Activated CD4-positive, alpha-beta memory T cell treated with anti-CD3 and anti-CD28 coated beads for 36 hours (primary cell): ENCODE measurements at places on chromosomes 2 and 18. TPM values are rescaled to one million over a fixed set of nuclear protein-coding genes. Genes with fewer than 3 reads are reported as not detected.

GRCh38 chr2:146990311-146991054, 854.3 kb upstream of the ACVR2A start:
- no peaks in the 10 kb centered on the region for H3K4me1 ChIP-seq
- H3K27ac ChIP-seq: no peak overlapping the region
- no peak overlapping the region for H3K4me3 ChIP-seq
- no peaks in the 10 kb centered on the region for H3K36me3 ChIP-seq
- H3K27me3 ChIP-seq: peaks cover 2% of the 10 kb centered on the region
- DNase-seq: no peak

GAL3ST2 gene
- 0.65 TPM for total RNA-seq

TSPYL6 gene
- not detected for total RNA-seq

TGFA gene
- total RNA-seq: 0.50 TPM

NUP35 gene
- 27.6 TPM for total RNA-seq

TMEM169 gene
- 2.7 TPM for total RNA-seq

- no peak overlapping the region for H3K27ac ChIP-seq
- no peaks in the 10 kb centered on the region for H3K27me3 ChIP-seq
- no peak for DNase-seq
- H3K4me1 ChIP-seq: peaks cover 11% of the 10 kb centered on the region
Observed at GRCh38 chr2:232367591-232368233, 10.8 kb upstream of the ALPP start.

ANKRD62 gene
- not detected for total RNA-seq

- no peaks in the 10 kb centered on the region for H3K36me3 ChIP-seq
- H3K27ac ChIP-seq: no peak overlapping the region
- peaks cover 22% of the 10 kb centered on the region for H3K4me1 ChIP-seq
- peak; percentile 9 for DNase-seq
- no peaks in the 10 kb centered on the region for H3K27me3 ChIP-seq
- H3K4me3 ChIP-seq: no peak overlapping the region
Observed at GRCh38 chr2:112149866-112150435, 11.8 kb downstream of the FBLN7 start.

GRCh38 chr18:32095900-32096229, 4.2 kb downstream of the RNF138 start:
- H3K36me3 ChIP-seq: peaks cover 44% of the 10 kb centered on the region
- H3K27ac ChIP-seq: peak overlapping the region; percentile 92
- H3K4me1 ChIP-seq: peaks cover 55% of the 10 kb centered on the region

GRCh38 chr18:48222118-48222517, 187.1 kb downstream of the ZBTB7C start:
- H3K4me1 ChIP-seq: peaks cover under 1% of the 10 kb centered on the region
- H3K27me3 ChIP-seq: no peaks in the 10 kb centered on the region
- peak; percentile 47 for DNase-seq
- no peaks in the 10 kb centered on the region for H3K36me3 ChIP-seq
- H3K27ac ChIP-seq: no peak overlapping the region

ADNP2 gene
- 19.4 TPM for total RNA-seq

TDRD15 gene
- 0.02 TPM for total RNA-seq

- no peaks in the 10 kb centered on the region for H3K36me3 ChIP-seq
- no peaks in the 10 kb centered on the region for H3K4me1 ChIP-seq
- DNase-seq: no peak
- H3K4me3 ChIP-seq: no peak overlapping the region
Observed at GRCh38 chr2:78715293-78715692, 310.2 kb upstream of the REG3G start.

DNA sequence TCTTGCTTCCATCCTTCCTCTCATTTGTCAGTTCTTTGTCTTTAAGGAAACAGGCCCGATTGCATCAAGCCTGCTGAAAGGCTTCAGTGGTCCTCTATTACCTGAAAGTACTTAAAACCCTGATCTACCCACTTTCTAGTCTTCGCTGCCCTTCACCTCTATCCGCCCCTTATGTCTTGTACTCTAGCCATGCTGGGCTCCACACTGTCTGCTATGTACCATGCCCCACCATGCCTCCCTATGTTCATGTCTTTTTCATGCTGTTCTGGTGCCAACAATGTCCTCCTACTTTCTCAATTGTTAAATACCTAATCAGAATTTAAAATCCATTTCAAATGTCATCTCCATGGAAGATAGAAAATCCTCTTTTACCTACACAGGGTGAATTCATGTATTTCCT, 28.2 kb downstream of the CRYGD start:
- no peak overlapping the region for H3K4me3 ChIP-seq
- no peaks in the 10 kb centered on the region for H3K36me3 ChIP-seq
- no peak for DNase-seq

GRCh38 chr2:72037261-72037666, 110.4 kb downstream of the CYP26B1 start:
- no peak for DNase-seq
- H3K27ac ChIP-seq: no peak overlapping the region
- no peak overlapping the region for H3K4me3 ChIP-seq
- H3K36me3 ChIP-seq: no peaks in the 10 kb centered on the region

DNA sequence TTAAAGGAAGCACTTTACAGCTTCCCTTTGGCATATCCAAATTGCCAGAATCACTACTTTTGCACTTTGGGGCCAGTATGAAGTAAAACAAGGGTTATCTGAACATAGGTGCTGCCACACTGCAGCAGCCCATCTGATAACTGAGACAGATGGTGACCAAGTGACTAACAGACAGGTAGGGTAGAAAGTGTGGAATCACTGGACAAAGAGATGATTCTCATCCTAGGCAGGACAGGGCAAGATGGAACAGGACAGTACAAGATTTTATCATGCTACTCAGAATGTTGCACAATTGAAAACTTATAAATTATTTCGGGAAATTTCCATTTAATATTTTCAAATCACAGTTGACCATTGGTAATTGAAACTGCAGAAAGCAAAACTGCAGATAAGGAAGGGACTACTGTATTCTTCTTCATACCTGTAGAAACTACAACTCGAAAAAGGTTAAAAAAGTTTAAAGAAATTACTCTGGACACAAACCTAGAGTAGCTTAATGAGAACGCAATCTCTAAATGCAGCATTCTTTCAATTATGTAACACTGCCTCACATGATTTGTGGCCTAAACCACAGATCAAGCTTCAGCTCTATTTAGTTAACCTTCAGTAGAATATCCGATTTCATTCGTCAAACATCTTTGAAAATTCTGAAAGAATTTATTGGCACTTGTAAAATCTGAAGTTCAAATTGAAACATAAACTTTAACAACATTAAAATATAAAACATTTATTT, 31.4 kb downstream of the HEATR5B start:
- H3K27me3 ChIP-seq: no peaks in the 10 kb centered on the region
- H3K27ac ChIP-seq: no peak overlapping the region
- H3K4me1 ChIP-seq: no peaks in the 10 kb centered on the region

GRCh38 chr18:48033790-48034650, 103.6 kb upstream of the SMAD2 start:
- H3K4me1 ChIP-seq: no peaks in the 10 kb centered on the region
- H3K36me3 ChIP-seq: no peaks in the 10 kb centered on the region
- no peak for DNase-seq
- H3K4me3 ChIP-seq: no peak overlapping the region
- H3K27me3 ChIP-seq: no peaks in the 10 kb centered on the region
- H3K27ac ChIP-seq: no peak overlapping the region

DNA sequence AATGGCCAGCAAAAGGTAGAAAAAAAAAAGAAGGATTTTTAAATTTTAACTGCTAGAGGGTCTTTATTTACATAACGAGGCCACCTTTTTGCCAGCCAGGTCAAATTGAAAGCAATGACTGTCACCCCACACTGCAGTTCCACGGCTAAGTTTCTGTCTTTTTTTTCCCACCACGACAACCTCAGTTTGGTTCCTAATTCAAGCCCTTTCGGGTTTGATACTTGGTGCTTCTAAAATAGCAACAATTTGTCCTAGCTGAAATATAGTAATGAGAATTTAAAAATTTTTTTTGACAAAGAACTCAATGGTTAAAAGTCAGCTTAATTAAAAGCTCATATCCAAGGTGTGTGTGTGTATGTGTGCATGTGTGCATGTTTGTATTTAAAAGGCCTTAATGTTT, 16.4 kb upstream of the NMS start:
- peaks cover 4% of the 10 kb centered on the region for H3K27me3 ChIP-seq
- H3K4me1 ChIP-seq: no peaks in the 10 kb centered on the region
- no peak overlapping the region for H3K27ac ChIP-seq
- no peak for DNase-seq
- peaks cover 5% of the 10 kb centered on the region for H3K36me3 ChIP-seq
- no peak overlapping the region for H3K4me3 ChIP-seq

DNA sequence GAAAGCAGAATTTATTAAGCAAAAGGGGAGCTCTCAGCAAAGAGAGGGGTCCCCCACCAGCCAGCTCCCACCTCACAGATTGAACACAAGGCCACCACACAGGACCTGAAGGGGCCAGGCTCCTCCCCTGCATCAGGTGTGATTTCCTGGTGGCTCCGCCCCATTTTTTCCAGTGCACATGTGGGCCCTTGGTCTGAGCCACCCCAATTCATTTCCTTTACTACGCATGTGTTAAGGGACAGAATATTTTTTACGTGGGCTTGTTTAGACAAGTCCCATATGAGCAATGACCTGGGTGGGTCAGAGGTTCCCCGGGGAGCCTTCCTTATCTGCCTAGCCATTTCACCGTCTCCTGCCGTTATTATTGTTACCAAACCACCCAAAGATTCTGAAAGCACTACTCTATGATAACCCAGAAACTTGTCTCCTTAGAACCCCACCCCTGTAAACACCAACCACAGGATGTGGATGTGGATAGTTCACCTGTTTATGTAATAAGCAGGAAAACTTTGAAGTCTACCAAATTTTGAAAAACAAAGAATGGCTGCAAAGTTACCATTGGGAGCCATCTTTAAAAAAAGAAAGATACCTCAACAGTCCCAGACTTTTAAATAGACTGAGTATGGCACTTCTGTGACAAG, 191.7 kb downstream of the CD226 start:
- DNase-seq: no peak
- no peak overlapping the region for H3K4me3 ChIP-seq
- no peaks in the 10 kb centered on the region for H3K27me3 ChIP-seq
- peaks cover 36% of the 10 kb centered on the region for H3K4me1 ChIP-seq

GRCh38 chr2:133976659-133977058, 277.2 kb upstream of the MGAT5 start:
- DNase-seq: no peak
- no peaks in the 10 kb centered on the region for H3K36me3 ChIP-seq
- H3K4me1 ChIP-seq: peaks cover 3% of the 10 kb centered on the region

DNA sequence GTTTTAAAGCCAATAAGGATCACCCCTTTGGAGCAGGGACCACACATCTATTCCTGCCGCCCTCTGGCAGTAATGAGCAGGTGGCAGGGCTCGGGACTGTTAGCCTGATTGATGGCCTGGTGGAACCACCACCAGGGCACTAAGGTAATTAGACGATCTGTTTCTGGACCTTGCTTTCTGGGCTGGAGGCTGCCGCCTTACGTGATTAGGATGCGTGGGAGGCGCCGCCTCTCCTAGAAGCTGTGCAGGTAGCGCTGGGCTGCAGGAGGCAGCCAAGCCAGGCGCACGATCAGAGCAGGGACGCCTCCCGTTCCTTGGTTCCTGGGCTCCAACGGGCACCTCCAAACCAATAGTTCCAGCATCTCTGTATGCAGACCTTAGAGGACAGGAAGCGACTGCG, 242.6 kb upstream of the RAB12 start:
- no peak overlapping the region for H3K4me3 ChIP-seq
- DNase-seq: no peak
- no peak overlapping the region for H3K27ac ChIP-seq
- no peaks in the 10 kb centered on the region for H3K4me1 ChIP-seq
- no peaks in the 10 kb centered on the region for H3K36me3 ChIP-seq
- H3K27me3 ChIP-seq: peaks cover 14% of the 10 kb centered on the region

DNA sequence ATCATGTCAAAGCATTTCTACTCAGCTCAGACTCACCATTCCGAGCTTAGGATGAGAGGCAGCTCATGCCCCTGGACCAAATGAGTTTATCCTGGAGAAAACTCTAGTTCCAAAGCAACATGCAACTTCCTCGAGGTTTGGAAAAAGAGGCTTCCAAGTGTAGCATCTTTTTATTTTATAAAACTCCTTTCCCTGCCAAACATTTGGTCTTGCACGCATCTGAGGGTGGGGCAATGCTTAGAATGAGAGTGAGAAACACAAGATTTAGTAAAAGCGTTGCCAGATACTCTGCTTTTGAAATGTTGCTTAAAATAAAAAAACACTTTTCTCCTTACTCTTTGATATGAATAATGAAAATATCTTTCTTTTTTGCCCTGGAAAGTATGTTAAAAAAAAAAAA, 151.5 kb downstream of the NCKAP5 start:
- H3K27ac ChIP-seq: no peak overlapping the region
- H3K27me3 ChIP-seq: no peaks in the 10 kb centered on the region
- no peaks in the 10 kb centered on the region for H3K36me3 ChIP-seq
- no peaks in the 10 kb centered on the region for H3K4me1 ChIP-seq

- no peak overlapping the region for H3K27ac ChIP-seq
- H3K4me1 ChIP-seq: peaks cover 9% of the 10 kb centered on the region
- H3K27me3 ChIP-seq: peaks cover 11% of the 10 kb centered on the region
Observed at GRCh38 chr2:60741576-60741975, 14.5 kb upstream of the PAPOLG start.

- H3K4me3 ChIP-seq: no peak overlapping the region
- H3K27ac ChIP-seq: peak overlapping the region; percentile 56
- H3K27me3 ChIP-seq: no peaks in the 10 kb centered on the region
- H3K4me1 ChIP-seq: peaks cover 36% of the 10 kb centered on the region
- peaks cover 19% of the 10 kb centered on the region for H3K36me3 ChIP-seq
Observed at GRCh38 chr2:241741016-241741415, 6.6 kb downstream of the D2HGDH start.

GRCh38 chr2:64291181-64291580, 147.0 kb upstream of the PELI1 start:
- no peak overlapping the region for H3K4me3 ChIP-seq
- no peaks in the 10 kb centered on the region for H3K36me3 ChIP-seq
- no peak overlapping the region for H3K27ac ChIP-seq
- DNase-seq: no peak
- peaks cover 2% of the 10 kb centered on the region for H3K27me3 ChIP-seq
- H3K4me1 ChIP-seq: peaks cover 16% of the 10 kb centered on the region

GRCh38 chr18:45252474-45252873, 362.8 kb upstream of the SLC14A2 start:
- H3K4me3 ChIP-seq: no peak overlapping the region
- no peak overlapping the region for H3K27ac ChIP-seq
- H3K27me3 ChIP-seq: peaks cover 8% of the 10 kb centered on the region
- H3K36me3 ChIP-seq: no peaks in the 10 kb centered on the region

- H3K4me3 ChIP-seq: no peak overlapping the region
- no peak overlapping the region for H3K27ac ChIP-seq
- no peaks in the 10 kb centered on the region for H3K27me3 ChIP-seq
- no peak for DNase-seq
- H3K36me3 ChIP-seq: peaks cover 4% of the 10 kb centered on the region
Observed at GRCh38 chr18:11998193-11998592, 16.9 kb downstream of the IMPA2 start.

- no peaks in the 10 kb centered on the region for H3K4me1 ChIP-seq
- no peak overlapping the region for H3K4me3 ChIP-seq
- DNase-seq: no peak
- H3K27me3 ChIP-seq: peaks cover 5% of the 10 kb centered on the region
- no peaks in the 10 kb centered on the region for H3K36me3 ChIP-seq
Observed at GRCh38 chr18:37383036-37383785, 182.4 kb downstream of the CELF4 start.

DNA sequence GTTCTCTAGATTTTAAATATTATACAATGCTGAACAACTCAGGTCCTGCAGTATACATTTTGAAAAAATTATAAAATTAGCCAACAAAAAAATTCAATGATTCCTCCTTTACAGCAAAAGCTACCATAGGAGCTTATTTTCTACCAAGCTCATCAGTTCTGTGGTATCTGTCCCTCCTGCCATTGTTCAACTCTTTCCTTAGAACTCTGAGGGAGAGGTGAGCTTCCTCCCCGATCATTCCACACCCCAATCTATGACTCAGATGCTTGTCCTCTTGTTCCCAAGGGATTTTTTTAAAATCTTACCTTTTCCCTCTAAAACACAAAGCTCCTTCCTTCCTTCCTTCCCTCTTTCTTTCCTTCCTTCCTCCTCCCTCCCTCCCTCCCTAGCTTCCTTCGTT, 13.5 kb downstream of the DPP4 start:
- H3K27me3 ChIP-seq: no peaks in the 10 kb centered on the region
- H3K36me3 ChIP-seq: peaks cover 23% of the 10 kb centered on the region
- H3K4me3 ChIP-seq: no peak overlapping the region
